Nucleus accumbens (tissue), 56 donors: ENCODE measurements at places on chromosomes 4 and X.

- no peak for DNase-seq
Observed at GRCh38 chr4:89805297-89805696, 31.7 kb downstream of the SNCA start.

DNA sequence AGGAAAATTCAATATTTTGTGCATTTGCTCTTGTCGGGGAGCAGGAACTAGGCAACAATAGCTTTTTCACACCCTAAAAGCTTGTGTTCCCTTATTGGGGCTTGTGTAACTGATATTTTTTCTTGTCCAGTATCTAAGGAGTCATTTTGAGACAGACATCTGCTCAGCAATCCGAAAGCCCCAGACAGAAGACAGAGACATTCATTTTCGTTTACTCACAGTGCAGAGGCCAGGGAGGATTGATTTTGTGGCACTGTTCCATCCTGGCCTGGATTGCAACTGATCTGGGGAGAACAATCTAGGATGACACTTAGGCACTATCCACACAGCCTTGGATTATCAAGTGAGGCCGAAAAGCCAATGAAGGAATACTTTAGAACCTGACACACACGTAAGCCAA is 27.4 kb upstream of the PLAC1 start:
- no peak for DNase-seq

DNA sequence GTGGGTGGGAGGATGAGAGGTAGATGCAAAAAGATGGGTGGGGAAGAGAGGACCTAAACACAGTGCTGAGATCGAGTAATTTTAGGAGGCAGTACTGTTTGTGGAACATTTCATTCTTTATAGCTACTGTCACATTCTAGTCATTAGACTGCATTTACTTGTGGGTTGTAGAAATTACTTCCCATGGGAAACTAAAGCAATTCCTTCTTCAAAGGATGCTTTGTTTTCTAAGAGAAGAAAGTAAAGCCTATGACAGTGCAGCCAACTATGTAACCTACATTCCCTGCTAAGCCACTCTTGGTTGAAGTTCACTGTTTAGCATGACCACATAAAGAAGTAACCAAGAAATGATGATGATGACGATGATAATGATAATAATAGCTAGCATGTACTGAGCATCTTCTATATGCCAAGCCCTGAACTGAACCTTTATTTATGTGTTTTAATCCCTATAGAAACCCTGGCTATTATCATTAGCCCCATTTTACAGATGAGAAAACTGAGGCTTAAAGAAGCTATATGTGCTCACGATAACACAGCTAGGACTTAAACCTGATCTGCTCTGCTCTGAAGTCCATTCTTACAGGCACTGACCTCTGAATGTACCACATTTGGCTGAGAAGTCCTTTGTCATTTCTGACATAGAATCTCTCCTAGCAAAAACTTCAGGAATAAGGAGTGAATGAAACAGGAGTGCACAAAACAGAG is 114.5 kb upstream of the KIT start:
- no peak for DNase-seq

DNA sequence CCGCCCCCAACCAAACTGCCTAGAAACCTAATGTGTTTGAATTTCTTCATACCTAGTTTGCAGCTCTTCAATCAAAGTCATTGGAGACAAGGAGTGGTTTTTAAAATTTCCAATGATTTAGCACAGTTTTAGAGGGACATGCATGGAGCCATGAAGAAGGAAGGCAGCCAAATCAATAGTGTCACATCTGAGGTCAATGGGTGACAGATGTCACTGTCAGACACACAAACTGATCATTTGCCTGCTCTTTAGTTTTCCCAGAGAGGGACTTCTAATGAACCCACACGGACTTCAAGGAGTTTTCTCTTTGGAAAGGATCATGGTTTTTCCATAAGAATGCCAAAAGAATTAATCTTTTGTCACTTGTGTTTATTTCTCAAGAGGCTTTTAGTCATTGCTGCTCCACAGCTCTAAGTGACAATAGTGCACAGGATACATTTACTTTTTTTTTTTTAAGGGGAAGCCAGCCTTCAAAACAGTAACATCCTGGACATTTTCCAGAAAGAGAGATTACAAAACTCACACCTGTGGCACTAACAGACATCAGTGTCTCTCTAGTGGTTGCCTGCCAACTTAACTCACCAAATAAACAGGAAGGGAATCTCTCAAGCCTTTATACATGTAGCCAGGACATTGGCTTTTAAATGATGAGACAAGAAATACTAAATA is 251.1 kb upstream of the DIAPH2 start:
- no peak for DNase-seq

DNA sequence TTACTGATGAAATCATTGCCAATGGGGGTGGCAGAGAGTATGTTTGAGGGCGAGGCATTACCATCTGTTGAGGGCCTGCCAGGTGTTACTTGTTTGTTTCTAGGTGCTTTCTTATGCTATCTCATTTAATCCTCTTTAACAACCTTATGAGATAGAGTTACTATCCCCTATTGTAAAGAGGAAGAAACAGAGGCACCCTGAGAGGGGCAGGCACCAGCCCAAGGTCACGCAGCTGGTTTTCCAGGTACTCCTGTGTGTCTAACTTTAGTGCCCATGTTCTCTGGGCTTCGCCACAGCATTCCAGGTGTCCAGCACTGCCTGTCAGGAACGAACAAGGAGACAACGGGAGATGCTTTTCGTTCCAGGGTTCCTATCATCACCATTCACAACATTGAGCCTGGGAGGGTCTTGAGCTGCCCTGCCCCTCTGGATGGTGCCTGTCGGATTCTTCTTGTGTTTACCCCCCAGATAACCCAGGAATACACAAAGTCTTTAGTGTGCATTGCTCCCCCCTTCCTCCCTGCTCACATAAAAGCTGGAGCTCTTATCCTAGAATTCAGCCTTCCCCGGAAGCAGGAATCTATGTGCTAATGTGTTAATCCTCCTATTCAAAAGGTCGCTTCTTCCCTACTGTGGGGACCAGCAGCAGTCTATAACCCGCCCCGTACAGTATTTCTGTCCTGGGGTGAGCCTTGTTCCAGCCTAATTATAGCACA is 24.9 kb upstream of the GPC4 start:
- DNase-seq, result no peak

GRCh38 chrX:69289793-69290123 is 124.5 kb upstream of the PJA1 start:
- no peak for DNase-seq

DNA sequence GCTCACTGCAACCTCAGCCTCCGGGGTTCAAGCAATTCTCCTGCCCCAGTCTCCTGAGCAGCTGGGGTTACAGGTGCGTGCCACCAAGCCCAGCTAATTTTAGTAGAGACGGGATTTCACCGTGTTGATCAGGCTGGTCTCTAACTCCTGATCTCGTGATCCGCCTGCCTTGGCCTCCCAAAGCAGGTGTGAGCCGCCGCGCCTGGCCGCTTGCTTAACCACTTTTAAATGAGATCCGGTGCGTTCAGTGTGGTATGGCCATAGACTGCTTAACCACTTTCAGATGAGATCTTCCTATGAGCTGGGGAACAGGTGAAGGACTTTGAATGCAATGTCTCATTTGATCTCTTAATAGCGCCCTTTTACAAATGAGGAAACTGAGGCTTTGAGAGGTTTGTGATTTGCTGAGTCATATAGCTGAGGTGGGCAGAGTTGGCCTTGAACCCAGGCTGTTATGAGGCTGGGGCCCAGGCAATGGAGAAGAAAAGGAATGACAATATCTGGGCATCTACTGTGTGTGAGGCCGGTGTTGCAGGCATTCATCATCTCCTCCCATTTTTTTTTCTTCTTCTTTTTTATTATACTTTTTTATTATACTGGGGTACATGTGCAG is 41.9 kb upstream of the NSG1 start:
- DNase-seq, result no peak

DNA sequence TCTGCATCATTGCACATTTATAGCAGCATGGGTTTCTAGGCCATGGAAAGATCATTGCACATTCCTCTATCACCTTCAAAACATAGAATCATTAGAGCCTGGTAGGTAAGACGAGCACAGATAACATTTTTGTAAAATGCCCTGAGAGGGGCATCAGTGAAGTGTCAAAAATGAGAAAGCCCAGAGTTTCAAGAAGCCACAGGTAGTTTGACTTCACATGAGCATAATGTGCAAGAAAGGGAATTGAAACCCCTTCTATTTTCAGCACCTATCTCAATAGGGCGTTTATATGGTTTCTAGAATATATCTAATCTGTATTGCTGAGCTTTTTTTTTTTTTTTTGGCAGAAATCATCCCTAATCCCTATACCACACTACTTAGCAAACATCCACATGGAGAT is 2441.7 kb downstream of the ARAP2 start:
- DNase-seq, result no peak

DNA sequence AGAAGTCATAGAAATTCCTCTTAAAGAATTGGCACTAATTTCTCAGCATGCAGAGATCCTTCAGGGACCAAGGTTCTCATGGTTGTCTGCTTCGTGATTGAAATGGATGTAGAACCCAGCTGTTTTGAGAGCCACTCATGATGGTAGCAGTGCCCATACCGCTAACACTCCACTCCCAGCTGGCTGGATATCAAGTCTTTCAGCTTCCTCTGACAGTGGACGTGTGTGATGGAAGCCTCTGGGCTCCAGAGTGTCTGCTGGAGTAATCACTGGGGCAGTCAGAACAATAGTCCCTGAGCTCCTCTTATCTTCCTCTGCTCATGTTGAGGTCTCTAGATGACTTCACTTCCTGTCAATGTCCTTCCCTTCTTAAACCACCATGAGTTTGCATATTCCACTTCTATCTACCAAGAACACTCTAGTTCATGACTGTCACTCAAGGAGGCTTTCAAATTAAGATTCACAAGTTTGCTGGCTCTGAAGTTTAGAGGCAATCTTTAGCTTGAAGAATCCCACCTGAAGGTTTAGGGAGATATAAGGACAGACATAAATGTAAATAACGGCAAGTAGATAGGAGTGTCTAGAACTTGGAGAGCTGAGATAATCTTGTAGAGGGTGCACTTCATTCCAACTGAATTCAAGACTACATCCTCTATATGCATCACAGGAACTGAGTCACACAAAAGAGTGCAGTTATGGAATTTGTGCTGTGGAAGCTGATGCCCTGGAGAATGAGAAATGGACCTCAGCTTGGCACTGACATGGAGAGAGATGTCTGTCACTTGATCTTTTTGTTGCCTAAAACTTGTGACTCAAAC is 64.5 kb upstream of the WDR1 start:
- no peak for DNase-seq

DNA sequence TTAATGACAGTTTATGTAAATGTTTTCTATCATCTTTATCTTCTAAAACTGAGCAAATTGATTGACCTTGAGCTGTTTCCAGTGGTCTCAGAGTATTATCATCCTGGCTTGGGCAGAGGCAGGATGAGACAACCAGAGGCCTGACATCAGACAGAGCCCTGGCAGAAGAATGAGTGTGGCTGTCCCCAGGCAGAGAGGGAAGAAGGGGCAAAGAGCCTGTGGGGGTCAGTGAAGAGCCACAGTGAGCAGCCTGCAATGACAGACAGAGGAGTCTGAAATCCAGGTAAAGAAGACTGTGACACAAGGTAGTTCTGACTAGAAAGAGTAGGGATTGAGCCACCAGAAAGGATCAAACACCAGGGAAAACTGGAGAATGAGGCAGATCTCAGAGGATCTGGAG is 182.4 kb upstream of the ARSJ start:
- DNase-seq, result no peak

- no peak for DNase-seq
Observed at GRCh38 chr4:7738458-7739076, 201.1 kb downstream of the AFAP1 start.

GRCh38 chr4:6961496-6962210 is 52.0 kb downstream of the TBC1D14 start:
- DNase-seq, result no peak

- no peak for DNase-seq
Observed at GRCh38 chr4:124224256-124224655, 488.3 kb downstream of the ANKRD50 start.

DNA sequence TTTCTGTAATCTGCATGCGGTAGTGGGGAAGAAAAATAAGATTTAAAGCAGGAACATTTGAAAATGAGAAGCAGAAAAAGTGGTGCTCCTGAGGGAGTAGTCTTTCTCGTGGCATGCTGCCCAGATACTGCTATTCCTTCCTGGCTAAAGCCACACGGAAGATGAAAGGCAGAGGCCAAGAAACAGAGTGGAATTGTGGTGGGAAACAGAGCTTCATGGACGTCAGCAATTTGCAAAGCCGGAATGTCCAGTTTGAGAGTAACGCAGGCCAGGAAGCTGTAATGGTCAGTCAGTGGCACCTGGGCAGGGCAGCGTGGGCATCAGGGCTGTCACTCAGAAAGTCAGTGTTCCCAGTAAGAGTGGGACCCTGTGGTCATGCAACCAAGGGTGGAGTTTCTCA is 63.7 kb upstream of the FMR1 start:
- DNase-seq, result no peak

GRCh38 chr4:186021461-186022167 is 47.3 kb upstream of the TLR3 start:
- peak; percentile 49 for DNase-seq

DNA sequence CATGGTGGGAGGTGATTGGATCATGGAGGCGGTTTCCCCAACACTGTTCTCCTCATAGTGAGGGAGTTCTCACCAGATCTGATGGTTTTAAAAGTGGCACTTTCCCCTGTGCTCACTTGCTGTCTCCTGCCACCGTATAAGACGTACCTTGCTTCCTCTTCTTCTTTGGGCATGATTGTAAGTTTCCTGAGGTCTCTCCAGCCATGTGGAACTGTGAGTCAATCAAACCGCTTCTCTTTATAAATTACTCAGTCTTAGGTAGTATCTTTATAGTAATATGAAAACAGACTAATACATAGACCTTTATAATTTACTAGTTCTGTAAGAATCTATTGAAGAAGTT is 82.5 kb upstream of the PITX2 start:
- no peak for DNase-seq

- no peak for DNase-seq
Observed at GRCh38 chr4:37816006-37816405, 10.5 kb upstream of the PGM2 start.

GRCh38 chr4:179465131-179465797 is 2023.0 kb upstream of the AGA start:
- no peak for DNase-seq

GRCh38 chr4:101967697-101968346 is 177.3 kb downstream of the BANK1 start:
- DNase-seq, result no peak

- DNase-seq, result no peak
Observed at GRCh38 chrX:15724911-15725310, 13.2 kb upstream of the CA5B start.

GRCh38 chr4:183223053-183223452 is 97.0 kb downstream of the CLDN22 start:
- DNase-seq, result no peak

GRCh38 chrX:11381464-11381863 is 88.3 kb downstream of the AMELX start:
- no peak for DNase-seq

- no peak for DNase-seq
Observed at GRCh38 chr4:187547316-187547715, 448.3 kb upstream of the ZFP42 start.
